ENCODE measurements at places on chromosomes 11 and 22.

DNA sequence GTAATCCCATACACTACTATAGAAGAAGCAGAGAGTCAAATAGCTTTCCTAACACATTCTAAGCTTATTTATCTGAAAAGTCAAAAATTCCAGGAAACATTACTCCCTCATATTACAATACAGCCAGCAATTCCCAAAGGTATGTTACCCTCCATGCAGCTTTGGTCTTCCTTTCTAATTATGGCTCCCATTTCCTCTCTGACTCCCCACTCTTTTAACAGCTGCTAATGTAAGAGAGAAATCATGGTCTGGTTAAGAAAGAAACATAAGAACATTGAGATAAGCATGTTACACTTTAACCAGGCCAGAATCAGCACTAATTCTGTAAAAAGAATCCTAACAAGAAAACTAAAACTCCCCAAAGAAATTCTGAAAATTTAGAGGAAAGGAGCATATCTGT is 6.8 kb downstream of the PPP2R1B start:
- DNase-seq = no peak

GRCh38 chr11:78654071-78654470 is 79.4 kb upstream of the NARS2 start:
- no peak for DNase-seq

DNA sequence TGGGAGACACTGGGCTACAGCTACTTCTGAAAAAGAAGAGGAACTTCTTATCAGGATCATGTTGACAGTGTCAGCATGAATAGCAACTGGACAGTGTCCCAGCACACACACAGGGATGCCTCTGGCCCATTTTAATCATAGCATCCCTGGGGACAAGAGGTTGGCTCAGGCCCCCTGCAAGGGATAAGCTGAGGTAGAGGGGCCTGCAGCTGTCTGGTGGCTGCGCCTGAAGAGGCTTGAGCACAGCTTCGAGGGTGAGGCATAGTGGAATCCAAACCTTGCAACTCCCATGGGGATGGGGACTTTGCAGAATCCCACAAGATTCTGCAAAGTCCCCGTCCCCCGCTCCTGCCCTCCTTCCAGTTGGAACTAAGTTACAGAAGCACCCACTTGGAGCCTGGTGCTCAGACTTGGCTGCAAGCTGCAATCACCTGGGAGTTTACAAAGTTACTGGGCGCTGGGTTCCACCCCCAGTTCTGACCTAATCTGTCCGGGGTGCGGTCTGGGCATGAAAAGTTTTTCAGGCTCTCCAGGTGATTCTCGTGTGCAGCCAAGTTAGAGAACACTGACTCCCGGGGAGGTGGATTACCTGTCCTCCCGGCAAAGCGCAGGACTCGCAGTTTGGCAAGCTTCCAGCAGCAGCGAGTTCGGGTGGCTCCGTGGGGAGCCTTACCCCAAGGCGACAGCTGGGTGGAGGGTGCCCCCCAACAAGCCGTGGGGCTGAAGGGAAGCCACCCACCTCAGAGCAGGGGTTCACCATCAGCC is 16.0 kb upstream of the LINC01488 start:
- DNase-seq = no peak

DNA sequence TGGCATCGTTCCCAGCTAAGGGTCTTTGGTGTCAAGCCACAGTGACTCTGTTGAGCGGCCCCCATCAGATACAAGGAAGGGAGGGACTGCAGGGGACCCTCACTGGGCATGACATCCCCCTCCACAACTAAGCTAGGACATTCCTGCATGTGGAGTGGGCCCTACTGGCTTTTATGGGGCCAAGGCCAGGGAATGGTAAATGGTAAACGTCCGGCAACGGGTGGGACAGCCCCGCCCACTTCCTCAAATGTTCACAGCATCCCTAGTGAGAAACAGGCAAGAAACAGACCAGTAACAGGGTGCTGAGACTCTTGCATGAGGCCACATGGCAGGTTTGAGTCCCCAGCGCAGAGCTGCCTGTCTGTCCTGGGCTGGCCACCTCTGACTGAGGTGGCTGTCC is 4.4 kb downstream of the TMPRSS6 start:
- DNase-seq = no peak

GRCh38 chr22:43088627-43088983 is 586 bp downstream of the TTLL1 start:
- DNase-seq = no peak

Data from cortex of kidney (tissue), 1 donor.